Activated CD4-positive, alpha-beta T cell treated with anti-CD3 and anti-CD28 coated beads for 4 hours (primary cell): ENCODE measurements at places on chromosomes 7 and 10.

GRCh38 chr7:133023370-133024071, 58.4 kb downstream of the CHCHD3 start:
- no peak for DNase-seq

- DNase-seq: no peak
Observed at GRCh38 chr7:42893346-42894240, 18.3 kb downstream of the C7orf25 start.

DNA sequence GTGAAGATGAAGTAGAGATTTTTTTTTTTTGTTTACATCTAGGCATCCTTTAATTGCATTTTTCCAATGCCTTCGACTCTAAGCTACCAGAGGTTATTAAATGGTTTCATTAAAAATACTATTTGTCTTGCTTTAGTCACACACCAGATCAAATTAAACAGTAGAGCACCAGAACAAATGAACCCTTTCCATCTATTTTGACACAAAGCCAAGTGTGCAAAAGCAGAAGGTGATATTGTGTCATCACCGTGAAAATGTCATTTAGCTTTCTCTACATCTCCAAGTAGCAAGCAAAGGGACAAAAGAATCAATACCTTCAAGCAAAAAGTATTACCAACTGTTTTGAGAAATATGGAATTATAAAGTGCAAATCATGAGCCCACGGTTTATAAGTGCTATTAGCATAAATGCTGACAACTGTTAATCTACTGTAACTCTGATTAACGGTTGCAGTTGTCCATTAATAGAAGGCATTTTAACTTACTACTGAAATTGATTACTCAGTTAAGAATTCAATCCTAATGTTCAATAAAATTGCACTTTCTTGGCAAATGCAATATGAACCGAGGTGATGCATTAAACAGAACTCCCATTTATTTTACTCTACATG, 49.1 kb downstream of the CTBP2 start:
- no peak for DNase-seq

GRCh38 chr10:129259128-129259815, 207.8 kb upstream of the MGMT start:
- no peak for DNase-seq

DNA sequence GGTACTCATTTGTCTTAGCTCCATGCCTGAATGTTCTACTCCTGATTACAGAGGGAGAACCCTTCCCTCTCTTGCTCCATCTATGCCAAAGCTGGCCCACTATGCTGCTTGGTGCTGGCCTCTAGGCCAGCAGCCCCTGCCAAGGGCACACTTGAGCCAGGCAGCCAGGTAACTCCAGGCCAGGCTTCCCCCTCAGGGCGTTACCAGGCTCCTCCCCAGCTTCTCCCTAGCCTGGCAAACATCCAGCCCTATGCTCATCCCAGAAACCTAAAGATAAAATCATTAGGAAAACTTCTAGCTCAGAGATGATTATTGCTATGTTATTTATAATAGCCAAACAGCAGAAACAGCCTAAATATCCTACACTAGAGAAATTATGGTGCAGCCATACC, 103.7 kb downstream of the KCNMA1 start:
- no peak for DNase-seq

GRCh38 chr7:150923196-150923595, 54.9 kb downstream of the KCNH2 start:
- DNase-seq: no peak

- no peak for DNase-seq
Observed at GRCh38 chr10:978826-979421, 9.3 kb upstream of the GTPBP4 start.

GRCh38 chr10:12780634-12781601, 220.6 kb downstream of the CCDC3 start:
- DNase-seq: no peak

- no peak for DNase-seq
Observed at GRCh38 chr7:12094365-12094921, 116.7 kb upstream of the TMEM106B start.

DNA sequence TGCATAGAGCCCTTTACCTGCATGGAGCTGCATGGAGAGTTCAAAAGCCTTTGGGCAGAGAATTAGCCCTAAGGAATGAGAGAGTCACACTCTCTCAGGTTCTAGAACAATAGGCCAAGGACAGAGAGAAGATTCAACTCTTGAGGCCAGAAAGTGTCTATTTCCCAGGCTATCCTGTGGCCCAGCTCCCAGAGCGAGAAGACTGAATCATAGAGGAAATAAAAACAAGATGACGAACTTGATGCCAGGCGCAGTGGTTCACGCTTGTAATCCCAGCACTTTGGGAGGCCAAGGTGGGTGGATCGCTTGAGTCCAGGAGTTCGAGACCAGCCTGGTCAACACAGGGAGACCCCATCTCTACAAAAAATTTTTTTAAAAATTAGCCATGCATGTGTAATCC, 18.3 kb upstream of the PODXL start:
- no peak for DNase-seq

DNA sequence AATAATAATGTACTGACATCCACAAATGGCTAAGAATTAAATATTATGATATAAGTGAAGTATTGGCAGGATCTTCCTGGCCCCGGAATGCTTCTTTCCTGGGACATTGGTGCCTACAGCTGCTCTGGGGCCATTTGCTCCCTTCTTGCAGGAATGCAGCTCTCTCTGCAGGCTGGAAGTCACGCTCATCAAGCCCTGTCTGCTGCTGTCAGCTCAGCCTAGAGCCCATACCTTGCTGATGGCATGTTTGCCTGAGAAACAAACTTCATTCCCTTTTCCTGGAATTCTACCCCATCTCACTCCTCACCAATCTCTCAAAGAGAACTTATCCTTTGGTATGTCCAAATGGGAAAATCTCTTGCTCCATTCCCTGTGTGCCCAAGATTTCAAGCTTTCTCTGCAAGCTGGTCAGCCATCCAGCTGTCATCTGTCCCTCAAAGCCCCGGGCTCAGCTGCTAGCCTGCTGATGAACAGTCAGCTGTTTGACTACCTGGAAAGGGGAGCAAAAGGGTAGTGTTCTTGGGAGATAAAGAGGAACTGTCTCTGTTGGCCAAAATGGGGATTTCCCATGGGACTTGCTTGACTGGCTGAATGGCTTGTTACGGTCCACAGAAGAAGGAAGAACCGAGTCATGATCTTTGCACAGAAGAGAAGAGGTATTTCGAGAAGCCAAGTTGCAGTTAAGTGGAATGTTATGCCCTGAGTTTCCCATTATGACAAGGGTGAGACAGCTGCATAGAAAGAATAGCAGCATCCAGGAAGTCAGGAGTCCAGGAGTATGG, 12.0 kb upstream of the RASSF4 start:
- no peak for DNase-seq

DNA sequence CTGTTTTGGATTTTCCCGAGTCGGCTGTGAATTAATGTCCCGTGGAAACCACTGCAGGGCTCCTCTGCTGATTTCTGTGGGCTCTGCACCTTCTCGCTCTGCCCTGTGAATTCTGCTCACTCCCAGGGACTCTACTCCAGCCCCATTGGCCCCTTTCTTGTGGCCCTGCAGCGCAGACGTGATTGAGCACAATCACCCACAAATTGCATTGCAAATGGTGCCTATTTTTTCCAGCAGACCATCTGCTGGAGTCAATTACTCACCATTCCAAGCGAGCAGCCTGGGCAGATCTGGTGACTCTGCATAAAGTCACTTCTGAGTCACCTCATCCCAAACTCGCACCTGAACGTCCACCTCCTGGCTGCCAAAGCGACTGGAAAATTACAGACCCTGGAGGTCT, 235.8 kb downstream of the PAXIP1 start:
- DNase-seq: no peak

- DNase-seq: no peak
Observed at GRCh38 chr7:55545496-55545895, 26.8 kb downstream of the VOPP1 start.

GRCh38 chr10:127215866-127216265, 19.5 kb upstream of the INSYN2A start:
- no peak for DNase-seq

DNA sequence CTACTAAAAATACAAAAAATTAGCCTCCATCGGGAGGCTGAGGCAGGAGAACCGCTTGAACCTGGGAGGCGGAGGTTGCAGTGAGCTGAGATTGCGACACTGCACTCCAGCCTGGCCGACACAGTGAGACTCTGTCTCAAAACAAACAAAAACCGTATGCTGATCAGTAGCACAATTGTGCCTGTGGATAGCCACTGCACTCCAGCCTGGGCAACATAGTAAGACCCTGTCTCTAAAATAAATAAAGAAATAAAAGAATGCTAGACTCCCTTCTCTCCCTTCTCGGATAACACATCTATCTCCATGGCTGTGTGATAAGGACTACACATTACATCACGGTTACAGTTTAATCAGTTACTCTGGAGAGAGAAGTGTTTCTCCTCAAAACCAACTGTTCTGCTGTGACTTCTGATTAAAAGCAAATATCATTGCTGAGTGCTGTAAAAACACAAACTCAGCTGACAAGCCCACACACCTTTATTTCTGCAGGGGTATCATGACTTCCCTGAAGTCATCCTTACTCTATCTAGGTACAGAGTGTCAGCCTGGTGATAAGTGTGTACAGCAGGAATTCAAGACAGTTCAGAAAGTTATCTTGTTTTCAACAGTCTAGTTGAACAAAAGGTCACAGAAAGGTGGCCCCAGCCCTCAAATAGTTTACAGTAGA, 5.3 kb upstream of the ARHGAP19 start:
- DNase-seq: no peak

GRCh38 chr7:16881844-16882243, at the start of gene AGR3:
TSS of gene AGR3 (minus strand) at chr7:16881983. CDS start at chr7:16878618, 3,365 bp downstream.
- no peak for DNase-seq

- DNase-seq: no peak
Observed at GRCh38 chr10:82409671-82410070, 534.7 kb downstream of the NRG3 start.

DNA sequence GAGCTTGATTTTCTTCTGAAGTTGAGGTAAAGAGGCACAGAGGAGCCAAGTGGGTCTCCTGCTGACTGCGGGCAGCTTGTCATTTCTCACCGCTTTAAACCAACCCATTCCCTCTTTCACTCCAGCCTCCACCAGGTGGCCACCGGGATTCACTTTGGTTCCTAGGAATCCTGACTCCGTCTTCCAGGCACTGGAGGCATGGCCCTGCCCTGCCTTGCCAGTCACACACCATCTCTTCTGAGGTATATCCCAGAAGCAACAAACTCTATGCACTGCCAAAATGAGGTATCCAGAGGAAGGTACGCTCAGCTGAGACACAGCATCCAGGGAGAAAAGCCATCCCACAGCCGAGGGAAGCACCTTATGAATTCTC, 280.8 kb downstream of the TNS3 start:
- DNase-seq: no peak

GRCh38 chr10:51729822-51730555, 30.6 kb upstream of the CSTF2T start:
- DNase-seq: no peak

GRCh38 chr10:62992145-62992721, 140.9 kb upstream of the NRBF2 start:
- no peak for DNase-seq

- DNase-seq: no peak
Observed at GRCh38 chr7:2198206-2198605, 34.5 kb downstream of the MAD1L1 start.

- no peak for DNase-seq
Observed at GRCh38 chr10:15381420-15381819, 10.3 kb upstream of the FAM171A1 start.

DNA sequence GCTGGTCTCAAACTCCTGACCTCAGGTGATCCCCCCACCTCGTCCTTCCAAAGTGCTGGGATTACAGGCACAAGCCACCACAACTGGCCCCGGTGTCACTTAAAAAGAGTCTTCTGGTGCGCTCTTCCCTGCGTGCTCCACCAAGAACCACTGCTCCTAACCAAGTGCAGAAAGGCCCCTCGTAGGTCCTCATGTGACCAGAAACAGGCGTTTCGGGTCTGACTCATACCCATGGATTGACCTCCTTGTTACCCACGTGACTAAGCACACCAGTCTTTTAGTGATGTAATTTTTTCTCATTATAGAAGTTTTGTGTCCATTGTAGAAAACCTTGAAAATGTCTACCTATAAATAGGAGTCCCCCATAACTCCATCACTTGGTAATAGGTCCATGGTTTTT, 13.9 kb downstream of the FKBP6 start:
- DNase-seq: no peak

- no peak for DNase-seq
Observed at GRCh38 chr10:29102636-29103035, 186.2 kb upstream of the LYZL1 start.
